ENCODE measurements at places on chromosomes 5 and 9.

GRCh38 chr5:61687371-61687770, 355.3 kb downstream of the ZSWIM6 start:
- no peak overlapping the region for H3K27ac ChIP-seq
- no peak overlapping the region for H3K4me3 ChIP-seq
- H3K27me3 ChIP-seq, result peaks cover 27% of the 10 kb centered on the region
- DNase-seq, result no peak
- H3K36me3 ChIP-seq, result no peaks in the 10 kb centered on the region

DNA sequence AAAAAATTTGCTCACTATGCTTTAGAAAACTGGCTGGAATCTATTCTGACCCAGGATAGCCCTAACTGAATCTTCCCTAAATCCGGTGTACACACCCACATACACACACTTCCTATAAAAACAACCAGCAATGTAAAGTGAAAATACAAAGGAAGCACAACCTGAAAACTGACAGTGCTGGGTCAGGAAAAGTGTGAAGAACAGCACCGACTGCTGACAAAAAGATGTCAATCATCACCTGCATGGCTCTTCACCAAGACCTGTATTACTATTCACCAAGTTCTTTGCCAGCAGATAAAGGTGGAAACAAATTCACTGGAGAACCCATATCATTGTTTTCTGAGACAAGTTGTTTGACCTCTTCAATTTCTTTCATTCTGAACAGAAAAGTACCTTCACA, 293.8 kb upstream of the GRAMD2B start:
- H3K4me3 ChIP-seq, result no peak overlapping the region
- no peak overlapping the region for H3K27ac ChIP-seq
- no peak for DNase-seq
- no peaks in the 10 kb centered on the region for H3K36me3 ChIP-seq

- no peak for DNase-seq
- H3K4me1 ChIP-seq, result peaks cover 5% of the 10 kb centered on the region
- no peak overlapping the region for H3K27ac ChIP-seq
- no peaks in the 10 kb centered on the region for H3K27me3 ChIP-seq
Observed at GRCh38 chr5:43168175-43168574, 23.9 kb upstream of the NIM1K start.

- no peak overlapping the region for H3K4me3 ChIP-seq
- H3K4me1 ChIP-seq, result peaks cover 12% of the 10 kb centered on the region
- H3K27ac ChIP-seq, result no peak overlapping the region
- DNase-seq, result no peak
- H3K36me3 ChIP-seq, result no peaks in the 10 kb centered on the region
Observed at GRCh38 chr5:150059623-150060022, 26.7 kb downstream of the CSF1R start.

- H3K36me3 ChIP-seq, result no peaks in the 10 kb centered on the region
- no peaks in the 10 kb centered on the region for H3K27me3 ChIP-seq
- no peak for DNase-seq
Observed at GRCh38 chr5:148090146-148090772, 26.5 kb downstream of the SPINK5 start.

DNA sequence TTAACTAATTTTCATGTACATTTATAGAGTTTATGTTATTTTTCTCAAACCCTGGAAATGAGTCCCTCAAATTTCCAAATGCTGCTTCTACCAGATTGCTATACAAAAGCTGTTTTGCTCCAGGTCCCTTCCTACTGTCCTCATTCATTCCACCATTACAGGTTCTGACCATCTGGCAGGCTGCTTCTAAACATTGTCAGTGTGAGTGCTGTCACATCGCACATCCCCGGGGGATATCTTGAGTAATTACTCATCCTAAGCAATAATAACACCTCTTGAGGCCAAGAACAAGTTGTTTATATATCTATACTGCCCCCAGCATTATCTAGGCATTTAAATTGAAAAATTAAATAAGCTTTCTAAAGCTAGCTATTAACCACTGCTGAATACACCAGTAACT, 1675.3 kb upstream of the CDH6 start:
- no peaks in the 10 kb centered on the region for H3K27me3 ChIP-seq
- no peak overlapping the region for H3K27ac ChIP-seq
- H3K36me3 ChIP-seq, result no peaks in the 10 kb centered on the region
- DNase-seq, result no peak

DNA sequence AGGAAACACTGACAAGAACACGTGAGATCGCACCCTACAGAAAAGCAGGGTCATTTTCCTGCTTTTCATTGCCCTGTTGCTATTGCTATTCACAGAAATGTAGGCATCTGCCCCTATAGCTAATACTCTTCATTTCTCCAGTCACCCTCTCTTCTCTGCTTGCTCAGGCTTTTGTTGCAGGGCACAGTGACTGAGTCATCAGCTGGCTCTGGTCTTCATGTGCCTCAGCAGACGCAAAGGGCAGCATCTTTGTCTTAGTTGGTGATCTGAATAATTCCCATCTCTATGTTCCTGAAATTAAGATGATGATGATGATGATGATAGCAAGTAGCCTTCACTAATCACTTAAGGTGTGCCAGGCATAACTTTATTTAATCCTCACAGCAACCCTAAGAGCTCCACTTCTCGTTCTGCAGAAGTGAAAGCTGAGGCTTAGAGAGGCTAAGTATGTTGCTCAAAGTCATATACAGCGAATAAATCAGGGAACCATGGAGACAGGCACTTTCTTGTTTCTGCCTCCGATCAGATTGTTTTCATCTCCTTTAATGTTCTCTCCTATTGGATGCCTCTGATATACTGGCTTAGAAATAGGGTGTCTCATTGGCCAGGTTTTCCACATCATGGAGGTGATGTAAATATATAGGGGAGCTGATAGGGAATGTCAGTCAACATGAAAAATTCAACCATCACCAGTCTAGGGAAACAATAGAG, 133.0 kb upstream of the STK32A start:
- no peaks in the 10 kb centered on the region for H3K27me3 ChIP-seq
- no peak overlapping the region for H3K27ac ChIP-seq
- H3K36me3 ChIP-seq, result no peaks in the 10 kb centered on the region
- no peaks in the 10 kb centered on the region for H3K4me1 ChIP-seq

DNA sequence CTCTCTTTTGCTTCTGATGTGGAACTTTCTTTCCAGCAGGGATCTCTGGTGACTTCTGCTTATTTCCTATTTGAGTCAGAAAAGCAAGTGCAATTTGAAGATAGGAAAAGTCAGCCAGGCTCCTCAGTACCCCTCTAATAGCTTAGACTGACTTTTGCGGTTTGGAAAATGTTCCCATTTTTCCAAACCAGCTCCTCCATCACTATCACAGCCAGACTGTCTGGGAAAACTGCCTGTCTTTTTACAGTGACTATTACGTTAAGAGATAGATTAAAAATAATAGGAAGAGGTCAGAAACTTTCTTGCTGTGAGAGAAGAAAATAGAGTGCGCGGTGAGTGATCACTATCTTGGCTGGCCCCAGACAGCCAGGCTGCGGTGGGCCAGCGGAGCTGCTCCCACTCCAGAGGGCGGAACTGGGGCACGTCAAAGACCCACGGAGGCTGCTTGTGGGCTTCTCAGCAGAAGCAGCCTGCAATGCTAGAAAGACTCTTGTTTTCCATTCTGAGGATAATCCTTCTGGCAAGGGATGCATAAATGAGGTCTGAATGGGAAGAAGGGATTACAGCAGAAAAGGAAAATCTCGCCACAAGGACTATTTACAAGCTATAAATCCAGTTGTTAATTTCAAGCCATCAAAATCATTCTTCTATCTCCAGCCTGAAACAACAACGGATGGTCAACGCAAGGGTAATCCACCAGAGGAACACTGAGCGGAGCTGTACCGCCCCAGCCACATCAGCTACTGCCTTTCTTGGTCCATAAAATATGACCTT, 151.0 kb upstream of the MSX2 start:
- no peaks in the 10 kb centered on the region for H3K4me1 ChIP-seq
- no peaks in the 10 kb centered on the region for H3K36me3 ChIP-seq

- H3K4me1 ChIP-seq, result peaks cover 8% of the 10 kb centered on the region
- DNase-seq, result no peak
- H3K36me3 ChIP-seq, result peaks cover 20% of the 10 kb centered on the region
- H3K27me3 ChIP-seq, result no peaks in the 10 kb centered on the region
Observed at GRCh38 chr5:129110742-129111141, 16.2 kb downstream of the ISOC1 start.

DNA sequence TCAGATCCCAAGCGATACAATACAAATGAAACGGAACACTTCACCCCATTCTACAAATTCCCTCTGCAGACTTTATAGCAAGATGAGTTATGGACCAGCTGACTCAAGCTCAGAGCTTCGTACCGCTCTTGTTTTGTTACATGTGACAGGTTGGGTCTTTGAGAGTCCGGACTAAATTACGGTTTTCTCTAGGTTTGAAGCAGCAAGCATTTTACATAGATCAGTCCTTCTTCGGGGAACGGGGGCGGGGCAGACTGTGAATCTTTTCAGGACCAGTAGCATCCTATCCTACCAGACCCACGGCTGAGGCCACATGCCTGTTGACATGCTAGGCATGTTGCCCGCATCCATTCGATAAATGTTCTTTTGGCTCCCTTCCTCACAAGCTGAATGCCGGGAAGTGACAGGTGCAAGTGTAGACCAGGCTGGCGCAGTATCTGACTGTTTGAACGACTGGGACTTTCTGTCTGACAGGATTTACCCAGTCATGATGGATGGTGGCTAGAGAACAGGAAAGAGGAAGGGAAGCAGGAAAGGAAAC, 811.0 kb upstream of the GRAMD2B start:
- no peak overlapping the region for H3K4me3 ChIP-seq
- no peaks in the 10 kb centered on the region for H3K4me1 ChIP-seq
- no peak for DNase-seq

- no peak overlapping the region for H3K27ac ChIP-seq
- no peak overlapping the region for H3K4me3 ChIP-seq
Observed at GRCh38 chr9:73093016-73093739, 58.5 kb upstream of the ANXA1 start.

DNA sequence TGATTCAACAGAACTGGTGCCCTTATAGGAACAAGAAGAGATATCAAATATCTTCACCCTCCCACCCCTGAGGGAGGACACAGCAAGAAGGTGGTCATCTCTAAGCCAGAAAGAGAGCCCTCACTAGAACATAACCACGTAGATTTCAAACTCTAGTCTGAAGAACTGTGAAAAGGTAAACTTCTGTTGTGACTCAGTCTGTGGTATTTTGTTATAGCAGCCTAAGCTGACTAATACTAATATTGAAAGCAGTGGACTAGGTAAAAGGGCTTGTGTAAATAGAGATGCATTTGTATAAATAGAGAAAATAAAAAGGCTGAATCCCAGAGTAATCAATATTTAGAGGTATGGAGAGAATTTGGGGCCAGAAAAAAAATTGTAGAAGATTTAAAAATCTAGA, 157.6 kb upstream of the CCNH start:
- no peak overlapping the region for H3K4me3 ChIP-seq
- no peaks in the 10 kb centered on the region for H3K27me3 ChIP-seq
- H3K36me3 ChIP-seq, result no peaks in the 10 kb centered on the region
- H3K27ac ChIP-seq, result no peak overlapping the region
- no peak for DNase-seq

GRCh38 chr9:106557996-106558667, 304.8 kb upstream of the ZNF462 start:
- H3K27me3 ChIP-seq, result no peaks in the 10 kb centered on the region
- H3K4me3 ChIP-seq, result no peak overlapping the region
- no peak for DNase-seq
- H3K4me1 ChIP-seq, result no peaks in the 10 kb centered on the region
- no peak overlapping the region for H3K27ac ChIP-seq
- no peaks in the 10 kb centered on the region for H3K36me3 ChIP-seq

DNA sequence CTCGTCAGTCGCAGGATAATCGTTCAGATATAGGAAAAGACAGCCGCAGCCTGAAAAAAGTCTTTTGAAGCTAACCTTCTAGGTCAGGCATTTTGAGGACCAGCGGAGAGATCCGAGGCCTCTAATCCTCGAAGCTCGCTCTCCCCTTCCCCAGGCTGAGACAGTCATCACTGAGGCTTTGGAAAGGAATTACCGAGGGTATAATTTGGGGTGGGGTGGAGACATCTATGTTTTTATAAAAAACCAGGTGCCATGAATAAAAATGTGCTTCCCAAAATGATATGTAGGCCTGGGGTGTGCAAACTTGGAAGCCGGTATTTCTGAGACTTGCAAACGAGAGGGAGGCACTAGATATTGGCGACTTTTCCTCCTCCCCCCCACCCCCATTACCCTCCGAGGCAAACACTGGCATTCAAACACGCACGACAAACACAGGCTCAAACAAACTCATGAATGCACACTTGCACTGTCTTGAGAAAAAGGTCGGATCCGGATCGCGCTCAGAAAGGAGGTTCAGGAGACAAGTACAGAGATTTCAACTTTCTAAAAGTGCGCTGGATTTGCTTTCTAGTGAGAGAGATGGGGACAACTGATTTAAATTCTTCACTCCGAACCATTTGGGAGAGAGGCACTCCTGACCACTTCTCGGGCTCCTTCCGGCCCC, 935 bp upstream of the MSX2 start:
- H3K36me3 ChIP-seq, result peaks cover 5% of the 10 kb centered on the region
- H3K27ac ChIP-seq, result peak overlapping the region; percentile 64
- H3K27me3 ChIP-seq, result peaks cover 90% of the 10 kb centered on the region
- H3K4me1 ChIP-seq, result peaks cover 2% of the 10 kb centered on the region
